ENCODE measurements at places on chromosomes 4 and X.

- no peaks in the 10 kb centered on the region for H3K27me3 ChIP-seq
- H3K27ac ChIP-seq, result no peak overlapping the region
- H3K36me3 ChIP-seq, result no peaks in the 10 kb centered on the region
- no peaks in the 10 kb centered on the region for H3K4me1 ChIP-seq
Measured at GRCh38 chr4:102546635-102547034, 45.5 kb downstream of the NFKB1 start.

- no peaks in the 10 kb centered on the region for H3K36me3 ChIP-seq
- H3K27ac ChIP-seq, result peak overlapping the region; percentile 92
- no peaks in the 10 kb centered on the region for H3K27me3 ChIP-seq
- H3K4me3 ChIP-seq, result peak overlapping the region; percentile 94
Measured at GRCh38 chr4:17613761-17614415, 553 bp upstream of the MED28 start.

GRCh38 chr4:52968241-52968640, 106.1 kb downstream of the RASL11B start:
- H3K27me3 ChIP-seq, result no peaks in the 10 kb centered on the region
- H3K36me3 ChIP-seq, result no peaks in the 10 kb centered on the region
- no peaks in the 10 kb centered on the region for H3K4me1 ChIP-seq
- H3K27ac ChIP-seq, result no peak overlapping the region

GRCh38 chr4:10684631-10685030, at the start of gene CLNK:
CLNK (minus strand) TSS chr4:10684768; CDS start chr4:10667869, 16,899 bp downstream.
- no peaks in the 10 kb centered on the region for H3K27me3 ChIP-seq
- no peak for DNase-seq
- H3K36me3 ChIP-seq, result no peaks in the 10 kb centered on the region

DNA sequence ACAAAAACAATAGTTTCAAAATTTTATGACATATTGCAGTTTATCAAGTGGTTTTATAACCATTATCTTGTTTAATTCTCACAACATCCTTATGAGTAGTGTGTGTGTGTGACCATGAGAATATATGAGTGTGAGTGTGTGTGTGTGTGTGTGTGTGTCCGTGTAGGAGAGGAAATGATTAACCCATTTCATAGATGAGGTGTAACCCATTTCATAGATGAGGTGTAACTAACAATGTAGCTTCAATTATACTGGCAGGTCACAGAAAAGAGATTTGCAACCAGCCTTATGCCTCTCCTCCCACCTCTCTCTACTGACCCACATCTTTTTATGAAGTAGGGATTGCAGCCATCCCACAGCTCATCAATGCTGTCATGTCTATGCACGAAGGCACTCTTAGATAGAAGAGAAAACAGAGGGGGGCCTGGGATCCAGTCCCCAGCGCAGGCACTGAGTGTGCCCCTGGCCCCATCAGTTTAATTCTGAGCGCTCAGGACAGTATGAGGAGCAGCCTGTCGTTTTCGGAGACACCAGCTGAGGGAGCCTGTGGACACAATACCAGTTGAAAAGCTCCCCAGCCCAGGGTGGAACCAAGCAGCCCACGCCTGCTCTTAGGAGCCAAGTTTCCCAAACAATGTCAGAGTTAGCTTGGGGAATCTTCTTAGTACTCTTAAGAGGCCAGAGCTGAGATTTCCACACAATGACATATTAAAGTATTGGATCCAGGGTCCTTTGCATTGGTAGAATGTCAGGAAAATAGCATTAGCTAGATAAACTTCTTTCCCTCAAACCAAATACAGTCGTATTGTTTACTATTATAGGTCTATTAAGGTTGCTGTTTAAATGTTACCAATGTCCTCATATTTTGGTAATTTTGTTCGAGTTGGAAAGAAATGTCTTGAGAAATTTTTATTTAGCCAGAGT, 88.6 kb downstream of the PALLD start:
- H3K27ac ChIP-seq, result peak overlapping the region; percentile 33
- peak; percentile 81 for DNase-seq
- H3K36me3 ChIP-seq, result no peaks in the 10 kb centered on the region
- H3K27me3 ChIP-seq, result no peaks in the 10 kb centered on the region
- H3K4me3 ChIP-seq, result no peak overlapping the region

GRCh38 chr4:172997856-172998255, 170.8 kb upstream of the GALNT7 start:
- no peaks in the 10 kb centered on the region for H3K36me3 ChIP-seq
- H3K27ac ChIP-seq, result no peak overlapping the region
- no peak overlapping the region for H3K4me3 ChIP-seq
- H3K27me3 ChIP-seq, result no peaks in the 10 kb centered on the region
- no peak for DNase-seq

DNA sequence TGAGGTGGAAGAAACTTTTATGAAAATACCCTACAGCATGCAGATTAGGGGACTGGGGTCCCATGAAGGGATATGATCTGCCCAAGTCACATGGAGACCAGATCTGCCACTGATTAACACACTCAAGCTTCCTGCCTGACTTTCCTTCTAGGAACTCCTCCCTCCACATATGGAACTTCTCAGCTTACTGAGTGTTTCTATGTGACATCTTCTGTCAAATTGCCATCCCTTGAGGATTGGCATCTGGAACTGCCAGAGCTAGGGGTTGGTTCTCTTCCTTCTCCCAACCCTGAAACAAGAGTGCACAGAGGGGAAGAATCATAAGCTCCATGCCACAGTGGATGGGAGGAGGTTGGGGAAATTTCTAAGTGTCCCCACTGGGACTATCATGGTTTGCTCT, 150.6 kb upstream of the MBNL3 start:
- no peaks in the 10 kb centered on the region for H3K4me1 ChIP-seq
- H3K27ac ChIP-seq, result no peak overlapping the region
- DNase-seq, result no peak
- no peaks in the 10 kb centered on the region for H3K36me3 ChIP-seq
- no peaks in the 10 kb centered on the region for H3K27me3 ChIP-seq

- no peaks in the 10 kb centered on the region for H3K4me1 ChIP-seq
- DNase-seq, result no peak
- no peak overlapping the region for H3K27ac ChIP-seq
- H3K4me3 ChIP-seq, result no peak overlapping the region
- peaks cover 13% of the 10 kb centered on the region for H3K27me3 ChIP-seq
Measured at GRCh38 chrX:135494453-135494852, 26.0 kb upstream of the INTS6L start.

DNA sequence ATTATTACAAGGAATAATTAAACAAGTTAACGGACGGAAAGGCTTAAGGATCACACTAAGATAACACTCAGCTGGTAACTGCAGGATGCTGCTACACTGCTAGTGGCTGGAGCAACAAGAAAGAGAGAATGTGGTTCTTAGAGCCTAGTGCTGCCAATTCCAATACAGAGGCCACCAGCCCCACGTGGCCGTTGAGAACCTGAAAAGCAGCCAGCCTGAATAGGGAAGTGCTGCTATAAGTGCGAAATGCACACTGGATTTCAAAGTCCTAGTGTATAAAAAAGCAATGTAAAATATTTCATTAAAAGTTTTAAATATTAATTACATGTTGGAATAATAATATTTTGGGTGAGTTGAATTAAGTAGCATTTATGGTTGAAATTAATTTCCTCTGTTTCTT, 257.3 kb upstream of the TAPT1 start:
- H3K36me3 ChIP-seq, result no peaks in the 10 kb centered on the region
- H3K4me3 ChIP-seq, result no peak overlapping the region
- H3K27ac ChIP-seq, result no peak overlapping the region

GRCh38 chr4:152684007-152684406, 4.2 kb upstream of the TMEM154 start:
- H3K27me3 ChIP-seq, result no peaks in the 10 kb centered on the region
- no peaks in the 10 kb centered on the region for H3K4me1 ChIP-seq
- DNase-seq, result no peak
- no peak overlapping the region for H3K27ac ChIP-seq

DNA sequence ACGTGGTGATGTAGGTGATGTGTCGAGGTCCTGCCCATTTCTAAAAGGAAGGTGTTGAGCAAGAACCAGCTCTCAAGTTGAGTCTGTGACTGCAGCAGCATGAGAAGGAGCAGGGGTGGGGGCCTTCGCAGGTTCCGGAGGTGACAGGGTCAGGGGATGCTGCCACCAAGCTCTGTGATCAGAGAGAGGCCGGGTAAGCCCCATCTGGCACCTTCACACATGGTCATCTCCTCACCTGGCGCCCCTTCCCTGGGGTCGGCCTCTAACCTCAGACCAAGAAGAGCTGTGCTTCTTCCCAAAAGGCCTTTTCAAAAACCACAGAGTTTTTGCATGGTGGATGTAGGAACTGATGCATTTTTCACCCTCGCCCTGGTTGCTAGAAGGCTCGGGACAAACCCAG, 137.6 kb downstream of the CPZ start:
- H3K36me3 ChIP-seq, result no peaks in the 10 kb centered on the region
- no peaks in the 10 kb centered on the region for H3K4me1 ChIP-seq
- no peak overlapping the region for H3K4me3 ChIP-seq
- no peak overlapping the region for H3K27ac ChIP-seq
- no peak for DNase-seq

GRCh38 chrX:140091125-140091886, 126.0 kb upstream of the CXorf66 start:
- H3K4me1 ChIP-seq, result no peaks in the 10 kb centered on the region
- DNase-seq, result no peak
- peak overlapping the region; percentile 33 for H3K4me3 ChIP-seq
- H3K27ac ChIP-seq, result no peak overlapping the region

- H3K27me3 ChIP-seq, result peaks cover 83% of the 10 kb centered on the region
- DNase-seq, result no peak
- no peak overlapping the region for H3K27ac ChIP-seq
- H3K36me3 ChIP-seq, result no peaks in the 10 kb centered on the region
Measured at GRCh38 chr4:84503495-84504437, 4.7 kb upstream of the NKX6-1 start.

- no peaks in the 10 kb centered on the region for H3K4me1 ChIP-seq
- no peaks in the 10 kb centered on the region for H3K36me3 ChIP-seq
- H3K27ac ChIP-seq, result no peak overlapping the region
- peaks cover 7% of the 10 kb centered on the region for H3K27me3 ChIP-seq
- no peak overlapping the region for H3K4me3 ChIP-seq
Measured at GRCh38 chrX:129846716-129847115, 3.0 kb upstream of the ZDHHC9 start.

- H3K36me3 ChIP-seq, result no peaks in the 10 kb centered on the region
- H3K4me3 ChIP-seq, result no peak overlapping the region
- H3K27ac ChIP-seq, result no peak overlapping the region
- peaks cover 53% of the 10 kb centered on the region for H3K27me3 ChIP-seq
- no peak for DNase-seq
- no peaks in the 10 kb centered on the region for H3K4me1 ChIP-seq
Measured at GRCh38 chrX:130393451-130394074, 8.1 kb upstream of the GPR119 start.

- peaks cover 4% of the 10 kb centered on the region for H3K4me1 ChIP-seq
- H3K4me3 ChIP-seq, result no peak overlapping the region
- no peaks in the 10 kb centered on the region for H3K36me3 ChIP-seq
- H3K27ac ChIP-seq, result no peak overlapping the region
- no peaks in the 10 kb centered on the region for H3K27me3 ChIP-seq
- DNase-seq, result no peak
Measured at GRCh38 chr4:128831531-128832242, 22.2 kb downstream of the JADE1 start.

- no peaks in the 10 kb centered on the region for H3K36me3 ChIP-seq
- no peak for DNase-seq
- no peak overlapping the region for H3K4me3 ChIP-seq
- H3K4me1 ChIP-seq, result no peaks in the 10 kb centered on the region
- H3K27me3 ChIP-seq, result no peaks in the 10 kb centered on the region
Measured at GRCh38 chr4:126725906-126726305, 906.9 kb upstream of the INTU start.

- H3K27me3 ChIP-seq, result no peaks in the 10 kb centered on the region
- H3K4me1 ChIP-seq, result no peaks in the 10 kb centered on the region
- no peak for DNase-seq
- H3K36me3 ChIP-seq, result no peaks in the 10 kb centered on the region
Measured at GRCh38 chr4:171966356-171966755, 153.2 kb downstream of the GALNTL6 start.

DNA sequence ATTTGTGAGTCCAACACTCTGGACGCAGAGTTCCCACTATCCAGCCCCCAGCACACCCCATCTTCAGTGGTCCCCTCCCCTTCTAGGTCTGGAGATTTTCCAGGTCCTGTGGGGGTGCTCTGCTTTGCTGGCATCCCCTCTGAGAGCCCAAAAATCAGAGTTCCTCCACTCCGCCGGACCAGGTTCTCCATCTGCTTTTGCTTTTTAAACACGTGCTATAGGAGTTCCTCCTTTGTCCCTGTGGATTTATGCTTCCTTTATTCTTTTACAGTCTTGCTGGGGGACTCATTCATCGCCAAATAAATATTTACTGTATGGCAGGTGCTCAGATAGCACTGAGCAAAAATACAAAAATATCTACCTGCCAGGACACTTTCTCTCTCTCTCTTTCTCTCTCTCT, 324.7 kb downstream of the STK32B start:
- no peaks in the 10 kb centered on the region for H3K27me3 ChIP-seq
- H3K4me3 ChIP-seq, result no peak overlapping the region
- H3K27ac ChIP-seq, result no peak overlapping the region
- no peak for DNase-seq
- no peaks in the 10 kb centered on the region for H3K4me1 ChIP-seq

GRCh38 chr4:114497116-114497515, 101.5 kb upstream of the UGT8 start:
- H3K4me1 ChIP-seq, result no peaks in the 10 kb centered on the region
- DNase-seq, result no peak
- H3K36me3 ChIP-seq, result no peaks in the 10 kb centered on the region
- no peaks in the 10 kb centered on the region for H3K27me3 ChIP-seq

DNA sequence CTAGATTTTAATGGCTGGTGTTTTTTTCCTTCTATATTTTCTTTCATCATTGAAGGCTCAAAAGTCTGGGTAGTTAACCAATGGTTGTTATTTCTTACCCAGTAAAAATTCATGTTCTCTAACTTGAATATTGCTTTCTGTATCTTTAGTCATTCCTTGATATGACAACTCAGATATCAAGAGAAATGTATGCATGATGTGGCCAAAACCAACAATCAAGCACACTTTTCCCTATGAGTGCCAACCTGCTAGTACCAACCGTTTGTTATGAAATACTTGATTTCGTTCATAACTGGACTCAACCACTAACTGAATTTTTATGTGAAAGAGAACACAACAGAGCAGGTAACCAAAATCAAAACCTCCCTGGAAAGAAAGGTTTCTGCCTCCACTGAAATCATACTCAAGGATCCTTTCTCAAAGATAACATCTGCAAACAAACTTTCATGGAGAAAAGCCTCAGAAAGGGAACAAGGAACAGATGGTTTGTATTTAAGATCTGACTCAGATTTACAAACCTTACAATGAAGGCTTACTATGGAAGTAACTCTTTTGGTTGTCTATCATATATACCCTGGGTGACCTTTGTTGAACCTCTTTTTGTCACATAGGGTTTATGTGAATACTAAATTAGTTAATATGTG, 8.3 kb upstream of the VEGFC start:
- no peaks in the 10 kb centered on the region for H3K27me3 ChIP-seq
- no peaks in the 10 kb centered on the region for H3K4me1 ChIP-seq
- no peak overlapping the region for H3K4me3 ChIP-seq
- no peak overlapping the region for H3K27ac ChIP-seq
- no peak for DNase-seq
- H3K36me3 ChIP-seq, result no peaks in the 10 kb centered on the region

- no peak overlapping the region for H3K4me3 ChIP-seq
- H3K27me3 ChIP-seq, result no peaks in the 10 kb centered on the region
- DNase-seq, result no peak
- H3K36me3 ChIP-seq, result no peaks in the 10 kb centered on the region
Measured at GRCh38 chrX:30794497-30794896, 94.6 kb downstream of the TAB3 start.

- no peaks in the 10 kb centered on the region for H3K4me1 ChIP-seq
- H3K36me3 ChIP-seq, result no peaks in the 10 kb centered on the region
- H3K4me3 ChIP-seq, result no peak overlapping the region
- H3K27me3 ChIP-seq, result no peaks in the 10 kb centered on the region
Measured at GRCh38 chr4:119238068-119238722, 25.7 kb downstream of the USP53 start.
